GM23338 (cell line): ENCODE measurements at places on chromosomes 2 and 18. TPM values are rescaled to one million over a fixed set of nuclear protein-coding genes. Genes with fewer than 3 reads are reported as not detected.

DNA sequence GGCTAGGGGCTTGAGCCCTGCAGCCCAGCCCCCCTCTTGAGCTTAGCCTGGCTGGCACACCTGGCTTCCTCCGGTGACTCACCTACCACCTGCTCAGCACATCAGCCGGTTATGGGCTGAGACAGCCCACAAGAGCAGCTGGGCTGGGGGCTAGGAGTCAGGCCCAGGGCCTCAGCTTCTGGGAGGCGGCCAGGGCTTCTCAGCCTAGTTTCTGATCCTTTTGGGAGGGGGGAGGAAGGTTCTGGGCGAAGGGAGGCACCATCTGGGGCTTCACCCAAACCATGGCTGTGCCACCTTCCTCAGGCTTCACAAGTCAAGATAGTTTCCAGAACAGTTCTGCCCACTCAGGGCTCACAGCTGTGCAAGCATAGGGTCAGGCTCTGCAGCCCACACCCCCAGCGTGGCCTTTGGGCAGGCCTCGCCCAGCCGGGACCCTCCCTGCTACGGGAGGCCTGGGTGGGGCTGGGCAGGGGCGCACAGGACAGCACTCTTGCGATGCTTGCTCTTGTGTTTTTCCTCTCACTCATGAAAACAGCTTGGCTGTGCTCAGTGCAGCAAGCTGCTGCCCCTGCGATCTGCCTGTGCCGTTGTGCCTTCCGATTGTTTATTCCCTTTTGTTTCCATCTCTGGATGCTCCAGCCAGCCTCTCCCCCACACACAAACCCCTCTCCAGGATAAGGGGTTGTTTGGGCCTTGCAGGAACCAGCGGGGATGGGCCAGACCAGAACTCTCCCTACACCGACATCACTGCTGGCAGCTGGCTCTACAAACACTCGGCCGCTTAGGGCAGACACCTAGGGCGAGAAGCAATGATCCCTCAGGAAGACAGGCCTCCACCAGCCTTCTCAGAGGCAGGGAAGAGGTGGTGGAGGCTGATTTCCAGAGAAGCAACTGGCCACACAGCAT is 26.1 kb upstream of the SEMA4C start:
- H3K4me1 ChIP-seq, result peaks cover 10% of the 10 kb centered on the region
- no peak overlapping the region for H3K27ac ChIP-seq
- H3K36me3 ChIP-seq, result no peaks in the 10 kb centered on the region
- no peaks in the 10 kb centered on the region for H3K27me3 ChIP-seq

DNA sequence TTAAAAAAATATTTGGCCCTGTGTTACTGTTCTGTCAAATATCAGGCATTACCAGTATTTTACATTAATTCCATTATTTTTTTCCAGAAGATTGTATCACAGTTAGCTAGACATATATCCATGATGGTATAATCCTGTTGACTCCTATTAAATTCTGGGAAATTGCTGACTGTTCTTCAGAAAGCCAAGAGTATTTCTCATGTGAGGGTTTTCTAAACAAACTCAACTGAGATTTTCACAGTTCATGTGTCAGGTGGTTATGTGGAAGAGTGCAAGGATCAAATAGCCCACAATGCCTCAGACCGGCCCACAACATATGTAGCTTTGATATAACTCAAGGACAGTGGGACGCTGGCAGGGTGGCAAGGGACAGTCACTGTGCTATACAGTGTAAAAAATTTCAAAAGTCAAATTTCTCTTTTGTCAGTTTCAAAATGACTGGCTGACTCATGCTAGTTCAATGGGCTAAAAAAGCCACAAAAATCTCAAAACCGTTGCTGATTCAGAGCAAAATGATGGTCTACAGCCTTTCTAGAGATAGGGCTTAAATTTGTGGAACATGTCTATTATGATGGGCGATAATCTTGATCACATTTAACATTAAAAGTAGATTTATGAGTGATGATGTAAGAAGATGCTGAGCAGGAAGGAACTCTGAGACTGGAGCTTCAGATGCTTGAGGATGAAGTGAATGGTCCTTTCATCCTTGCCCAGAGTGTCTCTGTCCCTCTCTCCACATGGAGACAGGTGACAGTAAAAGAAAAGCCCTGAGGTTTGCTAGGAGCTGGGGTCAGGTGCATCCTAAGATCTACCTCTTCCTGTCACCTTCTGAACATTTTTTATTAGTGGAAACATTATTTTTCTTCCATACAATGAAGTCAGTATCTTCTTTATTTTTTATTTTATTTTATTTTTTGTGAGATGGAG is 175.8 kb upstream of the PIEZO2 start:
- no peaks in the 10 kb centered on the region for H3K4me1 ChIP-seq
- H3K36me3 ChIP-seq, result no peaks in the 10 kb centered on the region
- no peak overlapping the region for H3K4me3 ChIP-seq
- no peaks in the 10 kb centered on the region for H3K27me3 ChIP-seq
- H3K27ac ChIP-seq, result no peak overlapping the region

DNA sequence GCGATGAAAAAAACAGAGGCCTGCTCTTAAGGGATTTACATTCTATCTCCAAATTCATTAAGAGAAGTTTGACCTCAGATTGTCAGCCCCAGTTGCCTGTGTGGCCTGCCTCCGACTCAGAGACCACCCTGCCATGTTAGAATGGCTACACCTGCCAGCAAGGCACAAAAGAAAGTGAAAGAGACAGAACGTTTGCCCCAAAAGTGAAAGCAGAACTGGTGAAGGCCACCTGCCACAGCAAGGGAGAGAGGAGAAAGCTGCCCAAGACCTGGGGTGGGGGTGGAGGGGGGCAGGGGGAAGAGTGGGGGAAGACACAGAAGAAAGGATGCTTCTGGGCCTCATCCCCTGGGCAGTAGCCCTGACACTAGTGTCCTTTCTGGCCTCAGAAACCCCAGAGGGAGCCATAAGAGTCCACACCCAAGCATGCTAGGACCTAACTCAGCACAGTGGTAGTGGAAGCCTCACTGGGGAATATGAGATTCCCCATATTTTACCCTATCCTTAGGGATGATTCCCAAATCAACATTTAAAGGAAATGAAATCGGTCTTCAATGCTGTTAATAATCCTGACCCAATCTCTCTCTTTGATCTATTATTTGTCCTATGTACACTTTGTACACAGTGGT is 389.7 kb downstream of the TXNL1 start:
- DNase-seq, result no peak
- no peak overlapping the region for H3K4me3 ChIP-seq
- no peak overlapping the region for H3K27ac ChIP-seq
- H3K4me1 ChIP-seq, result no peaks in the 10 kb centered on the region
- no peaks in the 10 kb centered on the region for H3K36me3 ChIP-seq

GRCh38 chr2:68185541-68186164 is 28.0 kb downstream of the PNO1 start:
- no peaks in the 10 kb centered on the region for H3K4me1 ChIP-seq
- DNase-seq, result peak; percentile 87
- H3K36me3 ChIP-seq, result peaks cover 3% of the 10 kb centered on the region; the same call in 1 of the 2 replicates

DNA sequence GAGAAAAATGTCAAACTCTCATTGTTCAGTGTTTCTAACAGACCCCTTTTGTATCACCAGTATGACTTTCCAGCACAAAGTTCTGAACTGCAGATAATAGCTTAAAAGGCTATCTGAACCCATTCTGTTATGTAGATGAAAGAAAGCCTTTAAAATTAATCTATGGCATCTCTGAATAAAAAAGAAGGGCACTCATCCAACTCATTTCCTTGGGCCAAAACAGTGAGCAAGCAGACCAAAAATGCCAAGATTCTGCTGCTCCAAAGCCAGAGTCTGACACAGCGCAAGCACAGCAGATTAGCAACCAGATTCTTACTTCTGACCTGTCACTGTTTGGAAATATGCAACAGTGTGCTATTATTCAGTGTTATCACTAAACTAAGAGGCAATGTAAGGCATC is 22.6 kb upstream of the ITGA6 start:
- DNase-seq, result no peak
- no peak overlapping the region for H3K27ac ChIP-seq
- H3K4me1 ChIP-seq, result no peaks in the 10 kb centered on the region
- H3K4me3 ChIP-seq, result no peak overlapping the region

DNA sequence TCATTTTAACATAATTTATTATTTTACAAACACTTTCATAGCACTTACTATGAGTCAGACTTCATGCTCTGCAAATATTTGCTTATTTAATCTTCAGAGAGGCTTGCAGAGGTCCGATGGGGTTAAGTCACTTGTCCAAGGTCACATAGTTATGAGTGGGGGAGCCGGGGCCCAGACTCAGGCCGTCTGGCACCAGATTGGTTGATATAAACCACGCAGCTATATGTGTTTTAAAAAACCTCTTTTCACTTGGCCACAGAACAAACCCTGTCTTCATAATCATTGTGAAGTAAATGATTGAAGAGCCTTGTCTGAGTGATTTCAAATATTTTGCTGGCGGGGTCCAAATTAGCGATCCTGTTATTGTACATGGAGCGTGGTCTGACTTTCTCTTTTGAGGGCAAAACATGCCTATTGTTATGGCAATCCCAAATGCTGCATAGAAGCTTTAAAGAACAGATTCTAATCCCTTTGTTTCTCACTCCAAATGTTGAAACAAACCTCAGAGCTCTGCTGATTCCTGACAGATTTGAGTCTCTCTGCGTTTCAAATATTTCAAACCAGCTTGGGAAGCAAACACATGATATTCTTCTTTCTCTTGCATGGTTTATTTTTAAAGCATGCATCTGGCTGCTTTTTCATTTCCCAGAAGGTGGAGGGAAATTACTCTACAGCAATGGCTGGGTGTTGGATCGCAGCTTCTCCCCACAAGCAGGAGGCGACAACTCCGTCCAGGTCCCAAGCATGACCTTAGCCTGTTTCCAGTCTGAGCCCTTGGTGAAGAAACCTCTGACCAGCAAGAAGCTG is 142.4 kb downstream of the DDX1 start:
- H3K27me3 ChIP-seq, result no peaks in the 10 kb centered on the region
- no peak overlapping the region for H3K27ac ChIP-seq
- DNase-seq, result no peak
- H3K4me3 ChIP-seq, result no peak overlapping the region
- H3K36me3 ChIP-seq, result no peaks in the 10 kb centered on the region

KCNG2 gene
- total RNA-seq, result 0.52 TPM in 1 of 2 replicates, not detected in the other

DNA sequence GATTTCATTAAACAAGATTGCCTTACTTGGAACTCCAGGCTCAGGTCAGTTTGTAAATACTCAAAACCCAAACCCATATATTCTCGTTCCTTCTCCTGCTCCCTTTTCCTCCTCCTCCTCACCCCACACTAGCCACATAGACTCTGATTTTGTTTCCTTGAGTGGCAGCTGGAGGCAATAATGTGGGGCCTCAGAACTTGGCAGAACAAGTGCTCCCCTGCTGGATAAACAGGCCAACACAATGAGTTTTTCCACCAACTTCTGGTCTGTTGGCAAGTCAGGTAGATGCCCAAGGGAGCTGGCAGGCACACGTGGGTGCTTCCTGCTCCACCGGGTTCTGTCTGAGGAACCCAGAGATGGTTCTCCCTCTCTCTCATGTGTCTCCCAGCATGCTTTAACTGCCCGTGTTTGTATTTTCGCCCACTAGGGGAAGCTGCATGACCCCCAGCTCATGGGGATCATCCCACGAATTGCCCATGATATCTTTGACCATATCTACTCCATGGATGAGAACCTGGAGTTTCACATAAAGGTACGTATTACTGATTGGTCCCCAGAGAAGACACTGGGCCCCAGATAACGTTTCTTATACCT is 61.9 kb downstream of the KIF5C start:
- no peak overlapping the region for H3K27ac ChIP-seq
- H3K27me3 ChIP-seq, result no peaks in the 10 kb centered on the region
- no peak overlapping the region for H3K4me3 ChIP-seq
- DNase-seq, result no peak

DNA sequence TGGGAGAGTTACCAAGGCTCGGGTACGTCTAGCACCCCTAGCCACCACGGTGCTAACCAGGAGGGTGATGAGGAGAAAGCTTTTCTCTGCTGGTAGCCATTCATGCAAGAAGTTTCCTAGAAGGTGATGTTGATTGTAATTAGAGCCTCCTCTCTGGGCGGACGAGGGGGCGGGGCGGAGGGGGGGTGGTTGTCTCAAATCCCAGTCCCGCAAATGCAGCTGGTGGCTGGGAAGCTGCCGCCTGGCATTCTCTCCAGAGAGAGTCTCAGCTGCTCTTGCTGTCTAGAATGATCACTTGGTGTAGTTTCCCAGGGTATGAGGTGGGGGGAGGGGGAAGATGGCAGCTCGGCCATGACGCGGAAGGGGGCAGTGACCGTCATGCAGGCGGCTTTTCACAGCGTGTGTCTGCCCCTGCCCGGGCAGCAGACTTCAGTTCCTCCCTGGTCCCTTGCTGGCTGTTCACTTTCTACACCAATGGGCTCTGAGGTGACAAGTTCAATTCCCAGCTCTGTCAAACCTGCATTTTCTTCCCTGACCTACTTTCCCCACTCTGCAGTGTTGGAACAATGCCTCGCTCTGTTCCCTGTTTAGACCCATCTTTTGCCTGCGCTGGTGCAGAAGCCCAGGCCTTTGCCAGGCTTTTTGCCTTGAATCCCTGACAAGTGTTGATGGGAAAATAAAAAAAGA is 61.5 kb upstream of the KLF7 start:
- H3K27me3 ChIP-seq, result no peaks in the 10 kb centered on the region
- peak; percentile 87 for DNase-seq
- H3K4me1 ChIP-seq, result peaks cover 38% of the 10 kb centered on the region
- H3K36me3 ChIP-seq, result no peaks in the 10 kb centered on the region

DNA sequence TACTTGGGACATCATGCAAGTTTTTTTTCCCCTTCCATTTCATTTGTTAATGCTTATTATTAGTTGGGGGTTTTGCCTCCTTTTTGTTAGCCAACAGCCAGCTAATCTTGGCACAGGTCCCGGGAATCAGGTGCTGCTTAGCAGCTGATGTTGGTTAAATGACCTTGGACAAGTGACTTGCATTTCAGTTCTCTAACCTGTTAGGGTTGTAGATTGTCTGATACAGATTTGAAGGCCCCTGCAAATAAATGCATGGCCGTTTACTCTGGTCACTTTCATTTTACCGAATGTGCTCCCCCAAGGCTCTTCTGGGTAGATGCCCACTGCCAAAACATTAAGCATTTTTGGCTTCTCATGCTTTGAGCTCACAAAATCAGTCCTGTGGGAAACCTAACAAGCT is 120.9 kb downstream of the SPTBN1 start:
- H3K27ac ChIP-seq, result no peak overlapping the region
- peaks cover 85% of the 10 kb centered on the region for H3K4me1 ChIP-seq
- no peaks in the 10 kb centered on the region for H3K27me3 ChIP-seq

DNA sequence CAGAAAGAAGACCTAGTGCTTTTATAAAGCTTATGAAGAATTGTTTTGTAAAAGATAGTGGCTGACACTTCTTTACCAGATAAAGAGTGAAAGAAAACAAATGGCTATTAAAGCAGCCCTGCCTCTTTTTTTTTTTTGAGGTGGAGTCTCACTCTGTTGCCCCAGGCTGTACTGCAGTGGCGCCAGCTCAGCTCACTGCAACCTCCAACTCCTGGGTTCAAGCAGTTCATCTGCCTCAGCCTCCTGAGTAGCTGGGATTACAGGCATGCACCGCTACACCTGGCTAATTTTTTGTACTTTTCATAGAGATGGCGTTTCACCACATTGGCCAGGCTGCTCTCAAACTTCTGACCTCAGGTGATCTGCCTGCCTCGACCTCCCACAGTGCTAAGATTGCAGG is 12.9 kb downstream of the ARPC2 start:
- peaks cover 57% of the 10 kb centered on the region for H3K36me3 ChIP-seq
- no peaks in the 10 kb centered on the region for H3K4me1 ChIP-seq
- H3K4me3 ChIP-seq, result no peak overlapping the region
